ENCODE measurements at places on chromosomes 2 and 18.

- no peak for DNase-seq
These were observed 90.3 kb upstream of the CDH2 start for GRCh38 chr18:28267276-28267675.

- no peak for DNase-seq
These were observed 58.8 kb downstream of the PRKRA start for GRCh38 chr2:178392215-178392614.

- peak; percentile 80 for DNase-seq
These were observed 61.1 kb upstream of the XDH start for GRCh38 chr2:31475692-31476091.

- no peak for DNase-seq
These were observed 2.1 kb downstream of the ARID5A start for GRCh38 chr2:96538487-96539214.

Measured in kidney glomerular epithelial cell (primary cell).